Stimulated activated CD4-positive, alpha-beta T cell treated with anti-CD3 and anti-CD28 coated beads, Interleukin-4, amount 100 ng/mL, for 48 hours (primary cell): ENCODE measurements at places on chromosomes 11 and 22.

- no peak for DNase-seq
These were observed 20.0 kb downstream of the PPFIA1 start for GRCh38 chr11:70290361-70291065.

- no peak for DNase-seq
These were observed 11.2 kb downstream of the SNRPD3 start for GRCh38 chr22:24566899-24567511.

DNA sequence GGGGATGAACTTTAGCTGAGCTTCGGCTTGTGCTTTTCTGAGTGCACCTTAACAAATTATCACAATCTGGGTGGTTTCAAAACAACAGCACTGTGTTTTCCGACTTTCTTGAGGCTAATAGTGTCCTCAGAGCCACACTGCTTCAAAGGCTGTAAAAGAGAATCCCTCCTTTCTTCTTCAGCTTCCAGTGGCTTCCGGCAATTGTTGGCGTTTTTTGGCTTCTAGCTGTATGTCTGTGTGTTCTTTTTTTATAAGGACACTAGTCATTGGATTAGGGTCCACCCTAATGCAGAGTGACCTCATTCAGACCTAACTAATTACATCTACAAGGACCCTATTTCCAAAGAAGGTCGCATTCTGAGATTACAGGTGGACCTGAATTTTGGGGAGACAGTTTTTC, 30.6 kb downstream of the KIAA1671 start:
- no peak for DNase-seq

DNA sequence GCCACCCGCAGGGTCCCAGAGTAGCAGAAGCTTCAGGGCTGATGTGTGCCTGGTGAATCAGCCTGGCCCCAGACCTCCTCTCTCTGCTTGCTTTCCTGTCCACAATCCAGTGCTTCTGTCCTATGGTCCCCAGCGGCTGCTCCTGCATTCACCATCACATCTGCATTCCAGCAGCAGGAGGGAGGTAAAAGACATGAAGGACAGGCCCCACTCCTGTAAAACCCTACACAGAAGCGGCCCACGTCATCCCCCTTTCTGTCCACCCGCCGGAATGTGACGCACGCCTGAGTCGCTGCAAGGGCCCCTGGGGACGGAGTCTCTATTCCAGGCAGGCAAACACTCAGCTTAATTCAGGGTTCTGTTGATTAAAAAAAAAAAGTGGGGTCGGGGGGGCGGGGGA, 58.3 kb downstream of the CDKN1C start:
- no peak for DNase-seq

- DNase-seq = no peak
These were observed 1376.1 kb upstream of the TENM4 start for GRCh38 chr11:80816966-80817365.

DNA sequence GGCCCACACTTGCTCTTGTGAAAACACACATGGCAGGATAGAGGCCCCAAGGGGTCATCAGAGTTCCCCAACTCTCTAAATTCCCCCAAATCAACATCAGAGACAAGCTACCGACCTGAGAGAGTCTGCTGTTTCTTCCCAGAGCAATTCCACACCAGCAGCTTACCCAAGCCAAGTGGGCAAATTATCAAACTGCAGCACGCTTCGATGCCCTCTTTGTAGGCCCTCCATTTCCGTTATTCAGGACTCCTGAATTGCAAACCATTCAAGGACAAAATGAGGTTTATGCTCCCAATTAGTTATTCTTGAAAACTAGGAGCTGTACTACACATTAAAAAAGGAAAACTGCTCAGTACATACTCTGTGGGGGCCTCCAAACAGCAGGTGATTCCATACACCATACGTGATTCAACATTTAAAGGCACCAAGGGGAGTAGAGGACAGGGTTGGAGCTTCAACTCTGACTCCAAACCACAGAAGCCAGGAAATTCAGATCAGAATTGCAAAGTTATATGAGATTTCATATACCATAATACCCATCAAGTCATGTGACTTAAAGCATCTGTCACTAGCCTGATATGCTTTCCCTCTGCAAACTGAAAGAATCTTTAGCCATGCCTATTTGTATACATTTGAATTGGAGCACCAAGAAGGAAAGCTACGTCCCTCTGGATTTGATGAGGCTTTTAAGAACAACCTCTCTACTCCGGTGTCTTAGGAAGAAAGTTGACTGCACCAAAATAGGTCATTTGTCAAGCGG, 234.8 kb downstream of the CADM1 start:
- no peak for DNase-seq

GRCh38 chr11:126378763-126379162, 23.3 kb downstream of the ST3GAL4 start:
- no peak for DNase-seq

DNA sequence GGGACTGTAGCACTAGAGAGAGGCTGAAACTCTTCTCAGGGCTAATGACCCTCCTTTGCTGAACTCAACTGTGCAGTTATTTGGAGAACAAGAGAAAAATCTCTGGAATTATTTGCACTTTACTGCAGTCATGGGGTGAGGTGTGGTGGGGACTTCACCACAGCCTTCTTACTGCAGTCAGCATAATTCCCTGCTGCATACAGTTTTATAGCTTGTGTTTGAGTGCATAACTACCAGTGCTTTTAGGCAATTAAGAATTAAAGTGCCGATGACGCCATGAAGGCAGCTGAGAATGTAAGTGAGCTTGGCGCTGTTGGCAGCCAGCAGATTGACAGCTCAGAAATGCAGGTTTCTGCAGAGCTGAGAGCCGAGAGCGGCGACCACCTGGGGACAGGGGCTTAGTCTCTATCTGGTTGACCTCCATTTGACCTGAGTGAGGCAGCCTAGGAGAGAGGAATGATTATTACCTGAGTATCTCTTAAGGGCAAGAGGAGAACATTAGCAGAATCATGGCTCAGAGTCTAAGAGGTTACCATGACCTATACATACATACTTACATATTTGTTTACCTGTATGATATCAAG, 830.0 kb downstream of the NTM start:
- DNase-seq = no peak

- no peak for DNase-seq
These were observed 10.4 kb downstream of the IL18BP start for GRCh38 chr11:72009156-72009555.

- DNase-seq = no peak
These were observed 59.2 kb upstream of the ATXN10 start for GRCh38 chr22:45612451-45612901.

- DNase-seq = no peak
These were observed 222.7 kb upstream of the SESN3 start for GRCh38 chr11:95453616-95454171.

- DNase-seq = no peak
These were observed 22.5 kb upstream of the KRTAP5-6 start for GRCh38 chr11:1674173-1675131.
